ENCODE measurements at places on chromosomes 6 and 20.

DNA sequence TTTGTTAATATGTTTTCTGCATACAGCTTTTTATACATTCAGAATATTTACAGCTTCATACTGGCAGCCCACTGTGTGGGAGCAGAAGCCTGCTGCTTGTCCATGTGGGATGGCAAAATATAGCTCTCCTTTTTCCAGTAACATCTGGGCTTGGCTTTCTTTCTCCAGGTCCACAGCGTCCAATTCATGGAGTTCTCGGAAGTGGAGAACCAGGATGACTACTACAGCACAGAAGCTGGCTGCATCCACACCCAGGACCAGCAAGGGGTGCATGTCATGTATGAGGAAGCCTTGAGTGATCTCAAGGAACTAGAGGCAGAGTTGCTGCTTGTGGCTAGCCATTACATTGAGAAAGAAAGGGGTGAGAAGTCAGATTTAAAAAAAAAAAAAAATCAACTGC, 143.1 kb downstream of the CD164 start:
- no peak for DNase-seq

- no peak for DNase-seq
Measured at GRCh38 chr20:60822699-60823607, 429.1 kb upstream of the CDH4 start.

DNA sequence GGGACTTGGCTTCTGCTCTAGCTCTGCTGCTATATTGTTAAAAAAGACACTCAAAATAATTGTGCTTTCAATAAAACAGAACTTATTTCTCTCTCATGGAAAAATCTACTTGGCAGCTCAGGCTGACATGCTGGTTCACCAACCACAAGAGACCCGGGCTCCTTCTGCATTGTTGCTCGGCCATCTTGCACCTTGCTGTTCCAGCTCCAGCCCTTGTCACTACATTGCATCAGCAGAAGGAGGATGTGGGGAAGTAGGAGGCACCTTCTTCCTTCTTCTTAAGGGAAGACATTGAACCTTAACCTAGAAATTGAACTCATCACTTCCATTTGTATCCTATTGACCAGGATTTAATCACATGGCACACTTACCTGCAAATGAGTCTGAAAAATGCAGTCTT, 6.6 kb upstream of the C20orf202 start:
- no peak for DNase-seq

DNA sequence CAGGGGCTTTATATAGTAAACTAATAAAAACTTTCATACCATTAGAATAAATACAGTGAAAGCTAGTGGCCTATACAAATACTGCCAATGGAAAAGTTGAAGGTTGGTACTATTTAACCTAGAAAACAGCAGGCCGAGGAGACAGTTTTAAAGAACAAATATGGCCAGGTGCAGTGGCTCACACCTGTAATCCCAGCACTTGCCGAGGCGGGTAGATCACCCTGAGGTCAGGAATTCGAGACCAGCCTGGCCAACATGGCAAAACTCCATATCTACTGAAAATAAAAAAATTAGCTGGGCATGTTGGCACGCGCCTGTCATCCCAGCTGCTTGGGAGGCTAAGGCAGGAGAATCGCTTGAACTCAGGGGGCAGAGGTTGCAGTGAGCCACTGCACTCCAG, 24.8 kb downstream of the GLYATL3 start:
- DNase-seq, result no peak

DNA sequence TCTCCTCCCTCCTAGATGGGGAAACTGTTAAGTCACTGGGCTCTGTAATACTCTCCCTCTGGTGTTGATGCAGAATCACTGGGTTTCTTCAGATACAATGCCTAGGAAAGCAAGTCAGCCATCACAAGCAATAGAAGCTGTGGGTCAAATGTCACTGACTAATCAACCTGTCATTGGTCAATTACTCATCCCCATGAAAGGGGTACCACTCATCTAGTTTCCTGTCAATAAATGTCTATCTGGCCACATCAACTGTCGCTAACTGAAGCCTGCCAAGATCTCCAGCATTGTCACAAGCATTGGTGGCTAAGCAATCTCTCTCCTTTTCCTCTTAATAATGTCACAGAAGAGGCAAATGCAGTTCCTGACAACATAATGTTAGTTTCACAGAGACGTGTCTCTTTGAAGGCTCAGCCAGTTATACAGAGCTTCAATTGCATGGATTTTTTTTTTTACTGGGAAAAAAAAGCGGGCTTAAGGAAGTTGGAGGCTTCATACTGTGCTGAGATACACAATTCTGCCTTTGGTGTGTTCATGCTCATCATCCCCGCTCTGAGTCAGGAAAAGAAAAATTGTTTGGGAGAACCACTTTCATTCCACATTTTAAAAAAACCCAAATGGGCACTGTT, 355.9 kb downstream of the BTBD9 start:
- peak; percentile 4 for DNase-seq

DNA sequence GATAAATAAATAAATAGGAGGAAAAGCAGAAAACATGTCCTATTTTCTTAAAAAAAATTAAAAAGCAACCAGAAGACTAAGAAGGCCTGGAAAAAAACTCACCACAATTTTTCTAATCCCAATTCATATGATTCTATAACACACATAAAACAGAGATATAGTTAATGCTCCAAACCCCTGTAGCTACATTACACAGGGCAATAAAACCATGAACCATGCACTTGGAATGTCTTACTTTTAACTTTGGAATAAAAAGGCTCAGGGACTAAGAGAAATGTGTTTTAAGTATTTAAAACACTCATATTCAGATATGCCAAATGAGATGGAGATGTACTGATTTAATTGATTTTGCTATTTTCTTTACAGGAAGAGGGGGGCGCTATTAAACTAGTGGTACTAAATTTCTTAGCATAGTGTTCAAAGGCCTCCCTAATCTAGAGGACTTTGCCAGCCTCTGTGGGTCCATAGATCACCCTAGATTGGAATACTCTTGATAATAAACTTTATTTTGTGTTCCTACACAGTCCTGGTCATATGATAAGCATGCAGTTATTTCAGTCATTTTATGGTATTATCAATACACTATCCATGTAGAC, 30.3 kb upstream of the GCM1 start:
- no peak for DNase-seq

- DNase-seq, result no peak
Measured at GRCh38 chr6:37695857-37696219, 1.8 kb downstream of the MDGA1 start.

DNA sequence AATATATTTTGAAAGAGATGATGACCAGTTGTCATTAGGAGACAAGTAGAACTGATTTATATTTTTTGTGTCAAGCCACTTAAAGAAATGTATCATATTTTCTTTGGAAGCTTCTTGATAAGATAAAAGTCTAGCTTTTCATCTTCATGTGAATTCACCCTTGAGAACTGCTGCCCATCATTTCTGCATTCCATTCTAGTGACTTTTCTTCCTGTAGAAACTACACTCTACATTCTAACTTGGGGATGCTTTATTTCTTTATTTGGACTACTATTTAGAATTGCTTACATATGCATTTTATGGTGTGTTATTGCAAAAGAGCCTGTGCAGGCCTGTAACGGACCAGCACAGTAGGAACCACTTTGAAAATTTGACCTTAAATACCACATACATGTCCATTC, 335.0 kb upstream of the KCNQ5 start:
- no peak for DNase-seq

DNA sequence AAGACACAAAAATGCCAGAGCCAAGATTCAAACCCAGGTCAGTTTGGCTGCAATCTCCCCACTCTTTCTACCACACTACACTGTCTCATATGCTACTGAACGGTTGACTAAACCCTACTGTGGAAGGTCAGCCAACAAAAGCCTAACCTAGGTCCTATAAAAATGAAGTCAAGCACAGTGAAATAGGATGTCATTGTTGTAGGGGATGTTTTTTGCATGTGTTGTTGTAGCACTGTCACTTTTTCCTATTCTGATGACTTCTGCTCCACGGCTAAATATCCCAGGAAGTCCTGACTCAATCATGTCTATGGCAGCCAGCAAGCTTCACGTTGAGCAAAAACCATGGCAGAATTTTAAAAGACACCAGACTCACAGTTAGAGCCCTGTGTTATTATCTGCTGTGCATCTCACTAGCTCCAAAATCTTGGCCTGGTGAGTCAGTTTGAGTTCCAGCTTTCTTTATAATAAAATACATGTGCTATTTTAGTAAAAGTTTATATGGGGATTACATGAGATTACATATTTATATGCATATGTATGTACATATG, 322.1 kb upstream of the NT5E start:
- no peak for DNase-seq

DNA sequence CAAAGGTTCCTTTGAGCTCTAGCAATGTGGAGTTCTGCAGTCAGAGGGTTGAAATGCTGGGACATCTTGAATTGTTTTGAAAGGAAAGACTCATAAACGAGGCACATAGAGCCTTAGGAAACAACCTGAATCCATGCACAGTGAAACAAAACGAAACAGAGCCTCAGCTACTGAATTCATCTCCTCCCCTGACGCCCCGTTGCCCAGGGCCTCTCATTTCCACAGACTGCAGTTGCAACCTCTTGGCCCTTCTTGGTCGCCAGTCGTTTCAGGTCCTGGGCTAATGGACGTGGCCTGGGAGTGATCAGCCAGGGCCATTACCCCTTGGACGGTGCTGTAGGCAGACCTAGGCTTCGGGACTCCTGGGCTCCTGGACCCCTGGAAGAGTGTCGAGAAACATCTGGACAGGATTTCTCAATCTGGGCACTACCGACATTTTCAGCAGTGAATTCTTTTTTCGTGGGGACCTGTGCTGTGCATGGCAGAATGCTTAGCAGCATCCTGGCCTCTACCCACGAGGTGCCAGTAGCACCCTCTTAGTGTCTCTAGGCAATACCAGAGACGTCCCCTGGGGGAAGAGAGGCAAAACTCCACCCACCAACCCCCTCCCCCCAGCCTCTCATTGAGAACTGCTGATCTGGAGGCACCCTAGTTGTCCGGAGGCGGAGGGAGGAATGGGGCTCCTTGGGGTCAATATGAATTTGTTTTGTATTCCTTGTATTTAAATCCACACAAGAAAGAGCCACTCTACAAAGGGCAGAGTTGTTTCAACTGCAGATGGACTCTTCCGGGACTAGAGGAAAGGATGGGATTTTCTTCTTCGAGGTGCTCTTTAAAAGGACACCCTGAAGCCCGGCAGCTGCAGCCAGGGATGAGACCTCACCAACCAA, 50.2 kb downstream of the TMEM242 start:
- peak; percentile 37 for DNase-seq

- DNase-seq, result no peak
Measured at GRCh38 chr6:157329829-157330228, 6.5 kb upstream of the TMEM242 start.

GRCh38 chr6:98343004-98343403, 491.4 kb upstream of the POU3F2 start:
- DNase-seq, result no peak

DNA sequence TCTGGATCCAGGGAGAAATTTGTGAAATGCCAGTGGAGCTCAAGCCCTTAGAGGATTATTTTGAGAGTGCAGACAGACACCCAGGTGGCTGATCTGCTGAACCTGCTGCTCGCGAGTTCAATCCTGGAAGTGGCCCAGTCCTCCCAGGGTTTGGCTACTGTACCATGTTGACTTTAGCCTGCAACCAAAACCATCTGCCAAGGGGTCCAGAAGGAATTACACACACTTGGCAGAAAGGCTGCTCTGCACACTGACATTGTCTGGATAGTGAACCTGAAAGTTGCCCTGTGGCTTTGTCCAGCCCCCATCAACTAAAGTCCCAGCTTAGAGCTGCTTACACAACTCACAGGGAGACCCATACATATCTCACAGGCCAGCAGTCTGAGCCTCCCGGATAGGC, 21.6 kb upstream of the PI3 start:
- no peak for DNase-seq

- DNase-seq, result no peak
Measured at GRCh38 chr6:168016721-168017525, 19.5 kb downstream of the KIF25 start.

DNA sequence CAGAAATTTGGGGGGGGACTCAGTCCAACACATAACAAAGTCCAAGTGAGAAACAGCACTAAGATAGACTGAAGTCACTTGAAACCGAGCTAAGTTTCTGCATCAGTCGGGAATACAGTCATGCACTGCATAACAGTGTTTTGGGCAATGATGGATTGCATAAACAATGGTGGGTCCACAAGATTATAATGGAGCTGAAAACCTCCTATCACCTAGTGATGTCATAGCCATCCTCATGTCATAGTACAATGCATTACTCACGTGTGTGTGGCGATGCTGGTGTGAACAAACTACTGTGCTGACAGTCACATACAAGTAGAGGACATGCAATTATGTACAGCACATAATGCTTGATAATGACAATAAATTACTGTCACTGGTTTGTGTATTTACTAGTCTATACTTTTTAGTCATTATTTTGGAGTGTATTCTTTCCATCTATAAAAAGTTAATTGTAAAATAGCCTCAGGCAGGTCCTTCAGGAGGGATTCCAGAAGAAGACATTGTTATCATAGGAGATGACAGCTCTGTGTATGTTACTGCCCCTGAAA, 154.5 kb upstream of the ECI2 start:
- DNase-seq, result no peak

DNA sequence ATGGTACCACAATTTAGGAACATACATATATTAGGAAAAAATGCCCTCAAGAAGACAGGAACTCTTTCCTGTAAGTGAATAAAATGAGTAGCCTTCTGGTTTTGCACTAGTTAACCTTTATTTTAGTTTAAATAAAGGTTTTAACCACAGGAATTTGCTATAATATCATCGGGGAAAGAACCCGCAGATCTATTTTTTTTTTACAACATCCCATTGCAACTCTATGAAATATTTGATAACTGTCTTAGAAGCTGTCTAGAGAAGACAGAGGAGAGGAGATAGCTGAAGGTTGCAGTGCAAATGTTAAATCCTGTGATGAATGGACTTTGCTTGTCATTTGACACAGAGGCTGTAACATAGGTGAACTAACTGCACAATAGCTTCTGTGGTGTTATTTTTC, 69.5 kb downstream of the TINAG start:
- DNase-seq, result no peak

- no peak for DNase-seq
Measured at GRCh38 chr6:80728830-80729229, 622.4 kb downstream of the BCKDHB start.

DNA sequence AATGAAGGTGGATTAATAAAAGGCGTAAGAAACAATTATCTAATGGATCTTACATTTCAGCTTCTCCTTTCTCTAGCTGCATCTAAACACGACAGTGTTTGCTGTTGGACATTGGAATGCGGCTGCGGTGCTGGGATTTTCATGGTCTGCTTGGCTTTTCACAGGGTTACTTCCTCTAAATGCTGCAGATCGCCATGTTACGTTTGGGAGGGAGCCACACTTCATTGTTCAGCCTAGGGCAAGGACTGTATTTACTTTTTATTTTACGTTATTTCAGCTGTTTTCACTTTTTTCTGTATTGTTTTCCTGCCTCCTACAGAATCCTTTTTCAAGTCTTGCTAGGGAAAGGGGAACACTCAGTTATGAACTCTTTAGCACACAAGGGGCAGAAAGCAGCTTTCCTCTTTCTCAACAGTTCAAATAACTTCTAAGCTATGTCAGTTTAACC, 97.9 kb upstream of the MTHFD1L start:
- no peak for DNase-seq

GRCh38 chr6:110720066-110720465, 95.2 kb downstream of the CDK19 start:
- DNase-seq, result no peak

- DNase-seq, result no peak
Measured at GRCh38 chr6:154363821-154364220, 7.2 kb upstream of the IPCEF1 start.

Data from CD4-positive, alpha-beta T cell treated with Interleukin-4 for 4 hours (primary cell).